ENCODE measurements at places on chromosomes 16 and 17.
A peak's percentile ranks its signal among the peaks of the same experiment; 100 is the strongest.

DNA sequence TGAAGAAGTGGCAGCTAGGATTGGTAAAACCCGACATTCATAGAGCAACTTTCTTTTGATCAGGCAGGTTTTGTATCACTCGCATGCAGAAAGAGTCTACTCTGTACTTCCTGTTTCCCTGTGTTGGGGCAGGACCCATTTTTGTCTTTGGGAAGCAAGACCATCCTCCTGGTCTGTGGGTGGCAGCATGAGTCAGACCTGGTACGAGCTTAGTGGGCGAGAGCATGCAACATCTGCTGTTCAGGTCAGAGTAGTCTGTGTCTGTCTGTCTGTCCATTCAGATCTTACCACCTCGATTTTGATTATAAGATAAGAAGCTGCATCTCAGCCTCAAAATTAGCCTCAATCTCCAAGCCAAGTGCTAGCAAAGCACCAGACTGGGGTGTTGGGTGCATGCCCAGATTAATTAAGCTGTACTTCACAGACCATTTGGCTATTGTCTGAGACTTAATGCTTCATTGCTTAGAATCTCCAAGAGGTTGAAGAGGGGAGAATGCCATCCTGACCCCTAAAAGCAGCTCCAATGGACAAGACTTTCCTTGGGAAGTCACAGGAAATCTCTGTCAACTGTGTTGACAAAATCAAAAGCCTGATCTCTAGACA lies 110.9 kb downstream of the XYLT1 start:
- DNase-seq = peak; percentile 46

- no peak for DNase-seq
Observed at GRCh38 chr16:14369734-14370598, 260.1 kb downstream of the PARN start.

DNA sequence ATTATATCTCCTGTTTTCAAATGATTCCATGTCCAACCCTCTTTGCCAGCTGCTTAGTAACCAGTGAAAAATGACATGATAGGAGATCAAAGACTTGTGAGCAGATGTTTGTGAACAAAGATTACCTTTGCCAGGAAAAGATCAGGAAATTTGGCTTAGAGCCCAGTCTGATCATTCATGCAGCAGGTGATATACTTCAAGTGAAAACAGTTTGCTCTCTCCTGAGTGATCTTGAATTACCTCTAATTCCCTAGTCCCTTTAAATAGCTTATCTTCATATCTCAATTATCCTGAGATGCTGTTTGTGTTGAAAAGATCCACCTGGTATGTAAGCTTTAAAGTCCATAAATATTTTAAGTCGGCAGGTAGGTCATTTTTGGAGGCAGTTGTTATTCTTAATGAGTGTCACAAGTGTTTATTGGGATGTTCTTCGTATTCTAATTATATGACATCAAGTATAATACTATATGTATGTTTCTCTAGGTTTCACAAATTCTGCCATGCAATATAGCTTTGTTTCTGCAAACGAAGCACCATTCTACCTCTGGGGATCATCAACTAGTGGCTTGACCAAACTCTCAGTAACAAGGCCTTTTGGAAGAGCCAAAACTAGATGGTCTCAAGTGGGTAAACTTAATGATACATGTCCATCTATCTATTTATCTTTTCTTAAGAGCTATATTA lies 13.2 kb upstream of the VPS35L start:
- DNase-seq = peak; percentile 85

- no peak for DNase-seq
Observed at GRCh38 chr16:90046122-90046970, 27.1 kb upstream of the DBNDD1 start.

DNA sequence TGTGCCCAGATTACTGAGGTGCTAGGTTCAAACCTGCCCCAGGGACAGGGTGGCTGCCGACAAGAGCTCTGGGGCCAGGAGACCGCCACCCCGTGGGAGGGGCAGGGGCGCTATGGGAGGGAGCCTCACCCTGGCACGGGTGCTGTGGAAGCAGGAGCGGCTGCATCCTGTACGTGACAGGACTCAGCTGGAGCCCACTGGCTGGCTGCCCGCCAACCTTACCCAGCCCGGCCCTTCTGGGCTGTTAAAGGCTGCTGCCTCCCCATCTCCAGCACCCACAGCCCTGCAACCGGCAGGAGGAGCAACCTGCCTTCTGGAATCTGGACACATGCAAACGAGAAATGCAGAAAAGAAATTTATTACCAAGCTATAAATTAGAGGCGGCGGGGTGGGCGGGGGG lies 11.2 kb downstream of the PAM16 start:
- DNase-seq = peak; percentile 42

DNA sequence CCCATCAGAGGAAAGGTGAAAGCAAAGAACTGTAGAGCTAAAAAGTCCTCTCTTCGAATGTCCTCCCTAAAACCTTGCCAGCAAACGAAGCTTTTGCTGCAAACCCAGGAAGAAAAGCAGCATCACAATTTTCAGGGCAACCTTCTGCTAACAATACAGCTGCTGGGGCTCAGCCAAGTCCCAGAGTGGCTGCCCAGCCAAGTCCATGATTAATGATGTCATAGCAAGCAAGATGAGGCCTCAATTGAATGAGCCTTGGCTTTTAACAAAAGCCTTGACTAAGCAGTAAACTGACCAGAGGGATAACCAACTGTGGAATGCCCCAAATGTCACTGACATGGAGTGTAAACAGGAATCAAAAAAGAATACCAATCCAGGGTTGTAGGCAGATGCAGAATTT lies 342.7 kb downstream of the PMP22 start:
- no peak for DNase-seq

GRCh38 chr16:138049-138417 lies 440 bp downstream of the NPRL3 start:
- DNase-seq = no peak

- DNase-seq = no peak
Observed at GRCh38 chr16:17105239-17105797, 365.4 kb downstream of the XYLT1 start.

- no peak for DNase-seq
Observed at GRCh38 chr17:55275894-55276804, 11.4 kb downstream of the HLF start.

GRCh38 chr17:2094891-2095535 lies 40.1 kb downstream of the HIC1 start:
- no peak for DNase-seq

DNA sequence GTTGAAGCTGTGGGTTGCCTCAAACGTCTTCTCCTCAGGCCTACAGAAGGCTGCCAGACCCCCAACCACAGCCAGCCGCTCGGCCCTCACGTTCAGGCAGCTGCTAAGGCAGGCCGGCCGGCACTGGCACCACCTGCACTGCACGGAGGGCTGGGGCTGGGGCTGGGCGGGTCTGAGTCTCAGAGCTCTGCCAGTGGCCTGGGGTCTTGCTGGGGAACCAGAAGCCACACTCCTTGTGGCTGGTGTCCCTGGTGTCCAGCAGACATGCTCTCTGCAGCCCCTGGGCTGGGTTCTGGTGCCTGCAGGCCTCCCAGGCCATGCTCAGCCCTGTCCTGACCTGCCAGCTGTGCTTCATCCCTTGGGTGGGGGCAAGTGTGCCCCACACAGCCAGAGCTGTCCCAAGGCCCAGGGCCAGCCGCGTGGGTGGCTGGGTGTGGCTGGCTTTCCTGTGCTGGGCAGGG lies 42.0 kb downstream of the BAHCC1 start:
- DNase-seq = no peak

DNA sequence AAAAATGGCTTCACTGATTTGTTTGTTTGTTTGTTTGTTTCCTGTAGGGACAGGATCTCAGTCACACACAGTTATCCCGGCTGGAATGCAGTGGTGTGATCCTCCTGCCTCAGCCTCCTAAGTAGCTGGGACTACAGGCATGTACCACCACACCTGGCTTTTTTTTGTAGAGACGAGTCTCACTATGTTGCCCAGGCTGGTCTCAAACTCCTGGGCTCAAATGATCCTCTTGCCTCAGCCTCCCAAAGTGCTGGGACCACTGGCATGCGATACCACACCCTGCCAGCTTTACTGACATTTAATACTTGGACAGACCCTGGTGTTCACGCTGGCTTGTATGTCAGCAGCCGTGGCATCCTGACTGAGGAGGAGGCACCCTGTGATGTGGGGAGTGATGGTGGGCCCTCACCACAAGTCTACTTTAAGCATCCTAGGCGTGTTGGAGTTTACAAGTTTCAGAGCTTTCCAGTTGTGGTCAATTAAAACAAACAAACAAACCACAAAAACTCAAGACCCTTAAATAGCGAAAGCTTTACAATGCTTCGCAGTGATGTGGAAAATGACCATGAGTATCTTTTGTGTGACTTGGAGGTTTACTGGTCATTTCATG lies 5.1 kb downstream of the ABCA3 start:
- no peak for DNase-seq

DNA sequence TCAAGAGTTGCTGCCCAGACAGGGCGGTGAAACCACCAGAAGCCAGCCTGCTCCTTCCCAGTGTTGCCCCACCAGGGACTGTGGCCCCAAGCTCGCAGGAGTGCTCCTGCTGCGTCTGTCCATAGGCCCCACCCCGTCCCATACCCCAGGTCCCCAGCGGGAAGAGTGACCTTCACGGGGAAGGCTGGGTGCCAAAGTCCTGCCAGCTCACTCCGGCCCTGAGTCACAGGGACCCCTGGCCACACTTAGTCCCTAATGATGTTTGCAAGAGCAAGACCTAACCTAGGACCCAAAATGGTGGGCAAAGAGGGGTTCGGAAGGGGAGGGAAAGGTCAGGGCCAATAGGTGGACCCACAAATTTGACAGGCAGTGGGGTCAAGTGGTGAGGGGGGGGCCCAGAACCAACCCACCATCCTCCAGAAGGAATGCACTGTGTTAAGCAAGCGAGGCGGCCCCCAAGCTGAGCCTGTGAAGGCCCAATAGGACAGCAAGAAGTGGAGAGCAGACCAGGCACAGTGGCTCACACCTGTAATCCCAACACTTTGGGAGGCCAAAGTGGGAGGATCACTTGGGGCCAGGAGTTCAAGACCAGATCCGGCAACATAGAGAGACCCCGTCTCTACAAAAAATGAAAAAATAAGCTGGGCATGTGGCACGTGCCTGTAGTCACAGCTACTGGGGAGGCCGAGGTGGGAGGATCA lies 3.3 kb downstream of the DOK4 start:
- DNase-seq = no peak

GRCh38 chr17:75756451-75757085 lies 8.4 kb downstream of the GALK1 start:
- DNase-seq = no peak

DNA sequence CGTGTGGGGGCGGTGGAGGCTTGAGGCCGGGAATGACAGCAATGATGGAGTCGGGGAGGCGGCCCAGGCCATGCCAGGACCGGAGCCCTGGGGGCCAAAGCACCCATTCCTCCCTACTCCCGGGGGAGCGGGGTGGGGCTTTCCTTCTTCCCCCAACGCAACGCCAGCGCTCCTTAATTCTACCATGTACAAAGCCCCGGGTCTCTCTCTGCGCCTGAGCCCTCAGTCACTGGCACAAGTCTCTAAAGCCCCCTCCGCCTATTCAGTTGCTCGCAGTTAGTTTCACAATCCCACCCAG lies 245 bp upstream of the RNF227 start:
- DNase-seq = no peak

GRCh38 chr16:15765880-15766279 lies 90.9 kb downstream of the MYH11 start:
- peak; percentile 49 for DNase-seq

GRCh38 chr16:84953190-84953746 lies 58.1 kb downstream of the ZDHHC7 start:
- DNase-seq = no peak

DNA sequence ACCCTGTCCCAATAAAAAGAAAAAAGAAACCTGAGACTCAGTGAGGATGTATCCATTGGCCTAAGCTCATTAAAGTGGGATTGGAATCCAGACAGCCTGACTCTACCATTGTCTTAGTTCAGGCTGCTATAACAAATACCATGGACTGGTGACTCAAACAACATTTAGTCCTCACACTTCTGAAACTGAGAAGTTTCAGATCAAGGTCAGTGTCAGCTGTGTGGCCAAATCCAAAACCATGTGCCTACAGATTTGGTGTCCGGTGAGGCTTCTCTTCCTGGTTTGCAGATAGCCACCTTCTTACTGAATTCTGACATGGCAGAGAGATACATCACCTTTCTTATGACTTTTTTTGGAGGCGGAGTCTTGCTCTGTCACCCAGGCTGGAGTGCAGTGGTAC lies 53.3 kb upstream of the KDM8 start:
- no peak for DNase-seq

GRCh38 chr16:17574256-17574655 lies 103.5 kb upstream of the XYLT1 start:
- DNase-seq = no peak

Data from NCI-H1105 (cell line).